Memory B cell (primary cell): ENCODE measurements at places on chromosomes 11 and 22.

GRCh38 chr11:68601147-68601546 is 83.2 kb upstream of the GAL start:
- DNase-seq = no peak

DNA sequence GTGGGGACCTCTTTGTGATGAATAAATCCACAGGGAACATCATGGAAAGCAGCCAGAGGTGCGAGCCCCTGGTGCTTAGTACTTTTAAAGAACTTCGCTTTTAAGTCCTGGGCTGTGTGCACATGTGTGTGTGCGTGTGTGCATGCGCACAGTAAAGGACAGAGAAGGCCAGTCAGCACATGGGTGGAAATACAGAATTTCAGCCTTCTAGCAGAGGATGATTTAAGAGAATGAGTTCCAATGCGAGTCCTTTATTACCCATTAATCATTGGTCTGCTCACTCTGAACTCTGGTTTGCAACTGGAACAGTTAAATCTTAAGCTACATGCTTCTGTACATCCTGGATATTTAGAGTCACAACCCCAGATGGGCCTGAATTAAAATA is 18.9 kb downstream of the TEAD1 start:
- DNase-seq = no peak

GRCh38 chr11:118592616-118593367 is 14.6 kb upstream of the PHLDB1 start:
- DNase-seq = no peak

DNA sequence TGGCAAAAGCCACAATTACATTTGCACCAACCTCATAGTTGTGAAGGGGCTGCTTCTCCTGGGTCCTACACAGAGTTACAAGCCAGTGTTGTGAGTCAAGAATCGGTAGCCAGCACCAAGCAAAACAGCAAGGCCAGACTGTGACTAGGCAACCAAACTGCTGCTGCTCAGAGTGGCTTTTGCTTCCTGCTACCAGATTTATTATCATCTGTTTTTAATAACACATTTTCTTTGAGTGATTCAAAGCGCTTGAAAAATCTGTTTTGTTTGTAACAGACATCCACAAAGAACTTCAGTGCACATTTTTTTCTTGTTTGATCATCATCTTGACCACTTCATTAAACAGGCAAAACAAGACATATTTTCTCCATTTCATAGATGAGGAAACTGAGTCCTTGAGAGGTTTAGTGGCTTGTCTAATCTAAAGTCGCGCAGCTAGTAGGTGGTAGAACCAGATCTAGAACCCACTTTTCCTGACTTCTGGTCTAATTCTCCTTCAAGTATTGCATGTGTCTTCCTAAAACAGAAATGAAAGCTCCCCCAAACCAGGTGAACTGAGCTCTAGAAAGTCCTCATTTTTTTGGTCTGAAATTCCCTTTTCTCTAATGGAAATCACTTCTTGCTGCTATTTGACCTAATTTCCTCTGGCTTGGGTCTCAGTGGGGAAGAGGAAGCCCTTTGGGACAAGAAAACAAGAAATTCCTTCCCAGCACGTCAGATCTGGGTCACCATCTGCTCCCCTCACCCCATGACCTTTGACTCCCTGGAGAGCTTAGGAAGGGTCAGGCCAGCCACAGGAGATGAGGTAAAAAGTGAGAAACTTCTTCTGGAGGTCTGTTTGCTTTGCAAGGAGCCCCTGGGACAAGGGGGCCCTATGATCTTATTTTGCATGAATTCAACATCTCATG is 39.9 kb downstream of the CWC15 start:
- no peak for DNase-seq

DNA sequence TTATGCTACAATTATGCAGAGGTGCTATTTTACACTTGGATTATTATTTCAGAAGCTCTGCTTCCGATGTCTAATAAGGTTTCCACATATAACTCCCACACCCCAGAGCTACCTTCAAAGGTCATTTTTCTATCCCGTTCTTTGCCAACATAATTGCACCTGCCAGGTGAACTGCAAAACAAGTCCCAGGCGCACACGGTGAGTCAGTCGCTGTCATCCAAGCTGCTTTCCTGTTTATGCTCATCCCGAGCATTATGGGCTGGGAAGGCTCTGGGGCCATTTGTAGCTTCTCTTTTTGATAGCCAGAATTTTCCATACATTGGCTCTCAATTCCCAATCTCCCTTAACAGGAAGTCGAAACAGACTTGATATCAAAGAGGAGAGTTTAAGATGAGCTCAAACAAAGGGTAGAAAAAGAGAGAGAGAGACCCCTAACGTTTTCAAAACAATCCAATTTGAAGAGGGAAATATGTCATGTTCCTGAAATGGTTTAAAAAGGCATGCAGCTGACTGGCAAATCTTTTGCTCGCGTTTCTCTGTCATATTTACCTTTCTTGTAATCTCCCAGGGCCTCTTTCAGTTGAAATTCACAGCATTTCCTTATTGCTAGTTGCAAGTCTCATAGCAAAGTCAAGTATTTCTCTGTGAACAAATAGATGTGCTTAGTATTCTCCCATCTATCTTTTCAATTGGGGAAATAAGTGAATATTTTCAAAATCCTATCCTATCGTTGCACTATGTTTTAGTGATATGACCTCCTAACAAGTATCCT is 815.9 kb downstream of the KCNA4 start:
- no peak for DNase-seq

DNA sequence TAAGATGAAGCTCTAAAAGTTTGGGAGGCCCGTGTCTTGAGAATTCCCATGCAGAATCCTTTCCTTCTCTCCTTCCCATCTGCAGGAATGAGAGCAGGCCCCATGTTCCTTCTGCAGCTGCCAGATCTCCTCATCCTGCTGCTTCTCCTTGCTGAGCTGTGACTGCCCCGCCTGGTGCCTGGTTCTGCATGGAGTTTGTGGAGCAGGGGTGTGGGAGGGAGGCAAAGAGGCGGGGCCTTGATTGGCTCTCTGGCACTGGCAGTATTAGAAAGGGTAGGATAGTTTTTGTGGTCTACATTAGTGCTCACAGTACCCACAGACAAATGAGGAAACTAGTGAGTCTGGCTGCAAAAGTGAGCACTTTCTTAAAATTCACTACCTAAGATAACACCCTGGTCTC is 91.1 kb upstream of the CLPB start:
- no peak for DNase-seq

GRCh38 chr11:106160494-106160893 is 83.0 kb downstream of the AASDHPPT start:
- DNase-seq = no peak

DNA sequence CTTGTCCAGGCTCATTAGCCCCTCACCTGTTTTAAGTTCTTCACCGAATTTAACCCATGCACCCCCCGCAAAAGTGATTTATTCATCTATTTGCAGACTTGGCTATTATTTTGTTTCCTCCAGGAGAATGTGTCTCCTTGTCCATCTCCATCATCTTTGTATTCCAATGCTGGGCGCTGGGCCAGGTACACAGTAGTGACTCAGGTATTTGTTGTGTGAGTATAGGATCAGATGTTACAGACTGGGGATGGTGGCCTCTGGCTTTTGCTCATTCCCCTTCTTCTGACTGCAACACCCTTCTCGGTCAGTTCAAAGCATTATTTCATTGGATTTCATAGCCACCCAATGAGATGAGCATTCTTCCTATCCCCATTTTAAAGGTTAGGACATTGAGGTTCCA is 408.2 kb downstream of the MN1 start:
- DNase-seq = no peak

- no peak for DNase-seq
Observed at GRCh38 chr11:66676282-66676919, 1.3 kb downstream of the RBM4B start.

- DNase-seq = no peak
Observed at GRCh38 chr11:104583857-104584256, 314.4 kb downstream of the CASP12 start.

DNA sequence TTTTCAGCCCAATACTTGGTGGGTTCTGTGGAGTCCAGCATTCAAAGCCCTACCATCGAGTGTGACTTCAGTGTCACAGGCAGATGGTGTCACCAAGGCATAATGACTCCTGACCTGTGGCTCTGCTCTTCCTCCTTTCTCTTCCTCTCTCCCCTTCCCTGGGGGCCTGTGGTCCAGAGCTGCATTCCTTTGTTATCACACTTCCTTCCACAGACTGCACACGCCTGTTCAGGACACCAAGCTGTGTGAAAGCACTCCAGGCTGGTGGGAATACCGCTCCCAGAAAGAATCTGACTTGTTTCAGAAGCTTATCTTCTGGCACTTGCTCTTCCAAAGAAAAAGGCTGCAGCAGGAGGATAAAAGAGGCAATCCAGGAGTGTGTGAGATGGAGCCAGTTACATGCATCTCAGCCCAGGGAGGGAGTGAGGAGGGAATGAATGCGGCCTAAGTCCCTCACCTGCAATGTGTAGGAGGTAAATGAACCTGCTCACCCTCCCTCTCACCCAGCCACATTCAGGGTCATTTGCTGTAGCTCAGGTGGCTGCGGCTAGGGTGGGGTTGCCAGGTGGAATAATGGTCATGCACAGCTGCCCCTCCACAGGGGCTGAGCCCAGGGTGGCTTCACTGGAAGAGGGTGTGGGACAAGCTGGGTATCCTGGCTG is 79.3 kb downstream of the ADAMTS15 start:
- no peak for DNase-seq

DNA sequence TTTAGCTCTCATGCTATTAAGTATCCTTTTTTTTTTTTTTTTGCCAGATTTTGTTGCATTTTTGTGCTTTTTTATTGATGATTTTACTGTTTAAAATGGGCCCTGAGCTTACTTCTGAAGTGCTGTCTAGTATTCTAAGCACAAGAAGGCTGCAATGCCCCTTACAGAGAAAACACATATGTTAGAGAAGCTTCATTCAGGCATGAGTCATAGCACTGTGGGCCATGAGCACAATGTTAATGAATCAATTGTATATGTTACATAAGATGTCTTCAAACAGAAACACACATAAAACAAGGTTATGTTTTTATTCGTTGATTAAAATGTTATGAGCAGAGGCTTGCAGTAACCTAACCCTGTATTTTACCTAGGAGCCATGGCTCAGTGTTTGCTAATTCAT is 117.8 kb upstream of the C11orf87 start:
- no peak for DNase-seq

GRCh38 chr22:35561796-35562526 is 21.3 kb downstream of the RASD2 start:
- DNase-seq = no peak

GRCh38 chr11:33214187-33214586 is 43.0 kb upstream of the HIPK3 start:
- no peak for DNase-seq
